ENCODE measurements at places on chromosomes 1 and 21. TPM values are rescaled to one million over a fixed set of nuclear protein-coding genes. Genes with fewer than 3 reads are reported as not detected.

The KCNK1 gene
- total RNA-seq: 2.5 TPM

The VHLL gene
- not detected for total RNA-seq

The VASH2 gene
- 25.3 TPM for total RNA-seq

DNA sequence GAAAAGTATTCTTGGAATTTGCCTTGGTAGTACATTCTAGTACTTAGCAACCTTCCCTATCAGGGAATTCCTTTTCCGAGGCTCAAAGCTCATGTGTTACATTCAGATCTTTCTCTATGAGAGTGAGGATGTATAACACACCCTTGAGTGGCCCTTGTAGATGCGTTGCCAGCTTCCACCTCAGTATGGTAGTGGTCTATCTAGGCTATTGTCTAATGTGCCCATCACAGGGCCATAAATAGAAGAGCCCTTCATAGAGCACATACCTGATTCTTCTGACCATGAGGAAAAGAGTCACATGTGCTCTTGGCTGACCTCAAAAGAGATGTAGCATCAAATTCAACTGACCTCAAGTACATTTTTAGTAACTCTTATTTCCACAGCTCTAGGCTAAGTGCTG is 14.0 kb upstream of the ZC3H11B start:
- DNase-seq: no peak

DNA sequence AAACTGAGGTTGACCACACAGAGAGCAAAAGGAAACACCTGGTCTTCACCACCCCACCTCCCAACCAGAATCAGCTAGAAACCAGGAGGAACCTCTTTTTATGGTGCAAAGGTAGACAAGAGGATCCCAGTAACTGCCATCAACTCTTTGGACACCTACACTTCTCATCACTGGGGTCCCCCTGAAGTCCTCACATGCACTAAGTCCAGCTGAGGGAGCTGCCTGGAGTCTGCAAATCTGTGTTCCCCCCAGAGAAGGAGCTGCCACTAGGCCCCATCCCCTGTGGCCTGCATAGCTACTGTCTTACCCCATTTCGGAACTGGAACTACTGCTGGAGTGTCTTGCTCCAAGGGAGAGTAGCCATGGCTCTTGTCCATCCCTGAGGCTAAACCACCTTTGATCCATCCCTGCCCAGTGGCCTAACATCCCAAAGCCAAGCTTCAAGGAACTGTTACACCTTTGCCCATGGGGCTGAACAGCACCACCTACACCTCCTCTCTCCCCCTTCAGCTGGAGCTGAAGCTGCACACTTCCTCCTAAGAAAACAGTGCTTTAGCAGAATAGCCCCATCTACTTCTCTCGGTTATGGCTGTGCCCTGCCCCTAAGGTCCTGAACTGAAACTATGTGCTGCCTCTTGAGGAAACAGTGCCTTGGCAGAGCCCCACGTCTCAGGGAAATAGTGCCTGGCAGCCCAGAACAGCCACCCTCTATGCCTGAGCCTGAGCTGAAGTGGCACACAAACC is 85.4 kb upstream of the CD53 start:
- no peak for DNase-seq

The BATF3 gene
- total RNA-seq: 2.3 TPM

DNA sequence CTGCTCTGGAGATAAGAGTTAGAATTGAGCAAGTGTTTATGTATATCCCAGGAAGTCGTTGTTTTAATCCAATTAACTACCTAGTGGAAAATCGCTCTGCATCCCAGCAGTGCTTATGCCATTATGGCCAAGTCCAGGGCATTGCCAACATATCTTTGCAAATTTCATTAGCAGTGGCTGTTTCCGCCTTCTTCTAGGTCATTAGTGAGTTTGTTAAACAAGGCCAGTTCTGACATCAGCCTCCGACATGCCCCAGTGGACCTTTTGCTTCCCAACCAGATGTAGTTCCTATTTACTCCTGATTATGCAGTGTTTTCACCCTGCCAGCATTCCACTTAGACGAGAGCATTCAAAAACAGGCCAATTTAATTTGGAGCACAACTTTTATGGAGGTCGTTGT is 106.8 kb upstream of the FAM78B start:
- DNase-seq: peak; percentile 68

DNA sequence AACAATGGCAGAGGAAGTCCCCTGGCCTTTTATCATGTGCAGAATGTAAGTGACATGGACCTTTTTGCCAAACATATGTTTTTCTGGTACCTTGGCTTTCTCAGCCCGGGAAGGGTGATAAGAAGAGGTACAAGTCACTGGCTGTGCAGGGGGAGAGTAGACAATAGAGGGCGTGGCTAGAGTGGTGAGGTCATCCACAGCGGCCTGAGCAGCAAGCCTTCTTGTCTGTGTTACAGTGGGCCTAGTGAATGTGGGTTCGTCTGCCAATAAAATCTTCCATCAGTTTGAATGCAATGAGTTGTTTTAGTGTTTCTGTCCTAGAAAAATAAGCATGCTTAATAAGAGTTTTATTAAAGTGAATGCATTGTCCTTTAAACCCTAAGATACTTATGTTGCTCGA is 59.0 kb upstream of the PGD start:
- peak; percentile 76 for DNase-seq

DNA sequence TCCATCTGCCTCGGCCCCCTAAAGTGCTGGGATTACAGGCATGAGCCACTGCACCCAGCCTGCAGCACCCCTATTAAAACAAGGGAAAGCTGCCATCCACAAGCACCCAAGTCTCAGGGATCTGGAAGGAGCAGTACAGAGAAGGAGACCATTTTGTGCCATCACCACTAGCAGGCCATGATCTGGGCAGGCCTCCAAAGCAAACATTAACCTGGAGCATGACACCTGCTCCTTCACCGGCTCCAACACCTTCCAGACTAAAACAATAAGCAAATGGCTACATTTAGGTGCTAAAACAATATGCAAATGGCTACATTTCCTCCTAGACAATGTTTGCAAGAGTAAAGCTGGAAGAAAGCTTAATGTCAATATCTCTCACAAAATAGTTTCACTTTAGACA is 16.7 kb downstream of the MEAF6 start:
- DNase-seq: no peak

The LCE2B gene
- total RNA-seq: not detected

- peak; percentile 16 for DNase-seq
These were observed 28.2 kb upstream of the KLHDC7A start for GRCh38 chr1:18452550-18452949.

The PTPRU gene
- total RNA-seq: 10.6 TPM

DNA sequence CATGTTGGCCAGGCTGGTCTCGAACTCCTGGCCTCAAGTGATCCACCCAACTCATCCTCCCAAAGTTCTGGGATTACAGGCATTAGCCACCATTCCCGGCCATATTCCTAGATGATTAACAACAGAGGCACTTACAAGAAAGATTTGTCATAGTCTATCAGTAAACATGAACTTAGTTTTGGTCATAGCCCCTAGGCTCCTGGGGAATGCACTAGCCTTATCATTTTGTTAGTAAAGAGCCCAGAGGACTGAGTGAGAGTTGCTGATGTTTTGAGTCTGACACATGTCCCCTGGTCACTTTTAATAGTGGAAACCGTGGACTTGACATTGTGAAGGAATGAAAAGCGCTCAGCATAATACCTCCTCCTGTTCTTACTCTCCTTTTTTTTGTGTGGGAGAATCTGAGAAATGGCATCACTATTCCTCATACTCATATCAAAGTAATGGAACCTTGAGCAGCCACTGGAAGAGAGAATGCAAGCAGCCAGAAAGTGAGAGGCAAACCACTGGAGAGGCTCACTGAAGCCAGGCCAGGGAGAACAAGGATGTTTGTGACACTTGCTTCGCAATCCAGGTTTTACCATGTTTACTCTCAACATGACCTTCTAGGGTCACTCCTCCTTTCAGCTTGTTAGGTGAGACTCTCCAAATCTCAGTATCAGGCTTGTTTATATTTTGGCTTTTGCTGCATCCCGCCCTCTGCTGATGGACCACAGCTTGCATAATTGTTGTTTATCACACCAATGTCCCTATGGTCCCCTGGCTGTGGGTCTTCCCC is 14.8 kb downstream of the ATP1B1 start:
- DNase-seq: no peak

The FAM72D gene
- 0.71 TPM for total RNA-seq

DNA sequence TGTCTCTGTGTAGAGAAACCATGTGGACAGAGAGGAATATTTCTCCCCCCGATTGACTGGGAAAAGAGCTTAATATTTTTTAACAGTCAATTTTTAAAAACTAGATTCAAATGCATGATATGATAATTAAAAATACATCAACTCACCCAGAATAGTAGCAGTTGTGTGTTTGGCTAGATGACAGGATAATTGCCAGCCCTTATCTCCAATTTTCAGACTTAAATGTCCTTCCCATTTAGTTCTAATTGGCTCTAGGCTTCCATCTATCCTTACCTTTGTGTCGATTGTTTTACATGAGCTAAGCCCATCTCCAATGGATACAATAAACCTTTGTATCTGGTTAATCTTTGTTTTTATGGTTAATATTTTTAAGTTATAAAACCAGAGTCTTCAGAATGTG is 23.9 kb upstream of the KIAA0040 start:
- DNase-seq: no peak

- DNase-seq: no peak
These were observed 327.1 kb downstream of the PCP4 start for GRCh38 chr21:40194185-40194980.

DNA sequence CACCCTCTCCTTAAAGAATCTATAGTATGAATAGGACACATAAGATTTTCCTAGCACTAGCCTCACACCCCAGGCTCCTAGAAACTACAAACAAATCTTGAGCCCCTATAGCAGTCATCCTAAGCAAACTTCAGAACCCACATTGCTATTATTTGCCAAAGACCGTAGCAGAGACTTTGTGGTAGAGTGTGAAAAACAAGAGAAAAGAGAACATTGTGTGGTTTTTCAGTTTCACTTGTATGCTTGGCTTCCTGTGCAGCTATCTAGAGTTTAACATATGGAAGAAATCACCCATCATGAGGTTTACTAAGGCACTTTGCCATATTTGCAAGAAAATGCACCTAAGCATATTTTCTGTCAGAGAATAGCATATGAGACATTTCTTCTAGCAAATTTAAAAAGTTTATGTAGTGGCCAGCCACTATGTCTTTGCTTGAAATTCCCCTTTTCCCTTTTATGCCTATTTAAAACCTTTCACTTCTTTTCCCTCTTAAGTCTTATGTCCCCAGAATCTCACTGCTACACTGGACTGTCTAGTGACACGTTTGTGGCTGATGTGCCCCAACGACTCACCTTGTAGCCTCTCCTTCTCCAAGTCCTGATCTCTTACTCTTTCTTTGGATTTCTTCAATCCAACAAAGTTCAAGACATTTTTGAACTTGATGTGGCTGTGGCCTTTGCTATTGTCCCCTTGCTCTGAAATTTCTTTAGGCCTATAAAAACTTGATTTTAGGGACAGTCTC is 25.6 kb downstream of the CCDC190 start:
- DNase-seq: peak; percentile 12

The CELA3A gene
- not detected for total RNA-seq

- no peak for DNase-seq
These were observed 4.2 kb downstream of the WNT9A start for GRCh38 chr1:227943381-227944089.

The OXCT2 gene
- 0.44 TPM for total RNA-seq

The IRF6 gene
- 0.49 TPM for total RNA-seq

GRCh38 chr1:13600762-13601453 is 17.3 kb downstream of the PDPN start:
- peak; percentile 26 for DNase-seq

- no peak for DNase-seq
These were observed 27.2 kb upstream of the MGST3 start for GRCh38 chr1:165603810-165604209.

The NUAK2 gene
- total RNA-seq: 0.40 TPM

DNA sequence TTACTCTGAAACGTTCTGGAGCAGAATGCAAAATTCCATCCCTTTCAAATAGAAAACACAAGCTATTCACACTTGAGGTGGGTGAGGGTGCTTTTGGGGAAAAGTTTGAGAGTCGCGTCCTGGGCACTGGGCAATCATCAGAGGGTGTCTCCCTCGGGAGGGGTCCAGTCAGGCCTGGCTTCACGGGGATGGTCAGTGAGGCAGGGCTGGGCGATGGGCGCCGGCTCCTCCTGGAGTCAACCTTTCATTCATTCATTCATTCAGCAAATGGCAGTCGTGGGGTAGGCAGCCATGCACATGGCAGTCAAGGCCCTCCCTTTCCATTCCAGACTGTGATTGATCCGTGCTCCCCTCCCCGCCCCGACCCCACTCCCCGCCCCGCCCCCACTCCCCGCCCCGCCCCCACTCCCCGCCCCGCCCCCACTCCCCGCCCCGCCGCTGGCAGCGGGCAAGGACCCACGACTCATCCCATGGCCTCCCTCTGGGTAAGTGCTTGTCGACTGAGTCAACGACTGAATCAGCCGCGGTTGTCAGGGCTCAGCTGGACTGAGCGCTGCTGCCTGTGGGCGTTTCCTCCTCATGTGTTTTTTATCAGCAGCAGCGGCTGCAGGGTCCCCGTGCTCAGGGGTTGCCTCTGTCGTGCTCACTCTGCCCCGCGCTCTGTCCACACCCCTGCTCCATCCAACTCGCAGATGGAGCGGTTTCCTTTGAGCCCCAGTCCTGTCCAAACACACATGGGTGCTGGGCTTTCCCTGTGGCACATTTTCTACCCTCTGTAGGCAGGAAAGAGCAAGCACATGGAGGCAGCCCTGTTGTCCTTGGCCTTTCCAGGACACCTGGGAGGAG is 12.5 kb upstream of the SPSB1 start:
- peak; percentile 81 for DNase-seq

GRCh38 chr1:24928689-24929397 is 1.2 kb downstream of the RUNX3 start:
- DNase-seq: no peak

DNA sequence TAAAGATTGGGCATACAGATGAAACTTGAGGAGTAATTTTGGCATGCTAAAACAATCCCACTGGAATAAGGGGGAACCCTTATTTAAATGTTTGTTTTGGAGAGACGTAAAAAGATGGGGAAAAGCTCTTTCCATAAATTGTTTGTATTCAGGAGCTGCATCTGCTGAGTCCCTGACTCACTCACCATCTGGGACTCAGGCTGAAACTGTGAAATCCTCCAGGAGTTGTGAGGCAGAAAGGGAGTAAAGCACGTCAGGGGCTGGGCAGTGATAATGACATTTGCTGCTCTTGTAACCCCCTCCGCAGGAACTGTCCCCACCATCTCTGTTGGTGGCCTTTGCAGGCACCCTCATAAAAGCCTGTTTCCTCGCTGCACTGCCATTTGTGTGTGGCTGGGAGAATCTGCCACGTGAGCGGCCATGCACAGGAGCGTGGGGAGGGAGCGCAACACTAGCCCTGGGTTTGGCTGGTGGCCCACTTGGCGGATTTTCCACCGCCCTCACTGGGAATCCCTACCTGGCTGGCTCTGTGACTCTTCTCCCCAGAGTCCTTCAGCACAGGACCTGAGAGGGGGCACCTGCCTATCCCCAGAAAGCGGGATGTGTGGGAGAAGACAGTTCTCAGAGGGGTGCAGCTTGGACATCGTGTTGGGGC is 45.3 kb downstream of the ZSCAN20 start:
- no peak for DNase-seq

The KLF17 gene
- total RNA-seq: 0.13 TPM

DNA sequence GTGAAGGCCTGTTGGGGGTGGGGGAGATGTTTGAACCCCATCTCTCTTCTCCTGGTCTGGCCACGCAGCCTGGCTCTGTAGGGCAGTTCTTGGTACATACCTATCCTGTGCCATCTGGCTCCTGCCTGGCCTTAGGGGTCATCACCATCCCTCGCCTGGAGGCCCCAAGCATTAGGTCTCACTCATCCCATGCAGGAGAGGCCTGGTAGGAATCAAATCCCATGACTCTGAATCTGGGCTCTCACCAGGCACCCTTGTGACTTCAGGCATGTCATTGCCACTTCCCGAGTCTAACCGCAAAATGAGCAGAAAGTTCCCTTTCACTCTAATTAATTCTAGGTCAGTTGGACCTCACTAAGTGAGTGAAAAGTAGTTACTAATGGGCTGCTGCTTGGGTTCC is 37.2 kb downstream of the ETNK2 start:
- DNase-seq: no peak
